ENCODE measurements at places on chromosomes 4 and X.

GRCh38 chr4:31737419-31737818 is 1017.2 kb downstream of the PCDH7 start:
- DNase-seq, result no peak

- no peak for DNase-seq
These were observed 16.8 kb downstream of the CCDC149 start for GRCh38 chr4:24896056-24896455.

- no peak for DNase-seq
These were observed 17.2 kb downstream of the GLUD2 start for GRCh38 chrX:121064579-121064978.

GRCh38 chr4:5340991-5341451 is 289.7 kb downstream of the STK32B start:
- DNase-seq, result no peak

DNA sequence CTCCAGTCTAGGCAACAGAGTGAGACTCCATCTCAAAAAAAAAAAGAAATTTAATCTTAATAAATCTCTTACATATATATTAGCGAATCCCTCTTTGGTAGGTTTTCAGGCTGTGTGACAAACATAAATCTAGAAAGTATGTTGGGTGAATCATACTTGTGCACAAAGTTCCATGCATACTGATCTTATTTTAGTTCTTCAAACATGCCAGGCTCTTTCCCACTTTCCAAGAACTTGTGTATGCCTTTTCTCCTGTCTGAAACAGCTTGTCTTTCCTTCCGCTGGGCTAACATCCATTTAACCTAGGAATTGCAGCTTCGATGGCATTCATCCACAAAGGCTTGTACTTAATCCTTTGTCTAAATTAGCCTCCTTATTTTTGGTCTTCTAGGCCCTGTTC is 156.6 kb upstream of the CASK start:
- DNase-seq, result no peak

GRCh38 chr4:54400802-54401201 is 171.7 kb downstream of the PDGFRA start:
- DNase-seq, result no peak

GRCh38 chr4:79964400-79965211 is 108.4 kb downstream of the ANTXR2 start:
- peak; percentile 74 for DNase-seq

DNA sequence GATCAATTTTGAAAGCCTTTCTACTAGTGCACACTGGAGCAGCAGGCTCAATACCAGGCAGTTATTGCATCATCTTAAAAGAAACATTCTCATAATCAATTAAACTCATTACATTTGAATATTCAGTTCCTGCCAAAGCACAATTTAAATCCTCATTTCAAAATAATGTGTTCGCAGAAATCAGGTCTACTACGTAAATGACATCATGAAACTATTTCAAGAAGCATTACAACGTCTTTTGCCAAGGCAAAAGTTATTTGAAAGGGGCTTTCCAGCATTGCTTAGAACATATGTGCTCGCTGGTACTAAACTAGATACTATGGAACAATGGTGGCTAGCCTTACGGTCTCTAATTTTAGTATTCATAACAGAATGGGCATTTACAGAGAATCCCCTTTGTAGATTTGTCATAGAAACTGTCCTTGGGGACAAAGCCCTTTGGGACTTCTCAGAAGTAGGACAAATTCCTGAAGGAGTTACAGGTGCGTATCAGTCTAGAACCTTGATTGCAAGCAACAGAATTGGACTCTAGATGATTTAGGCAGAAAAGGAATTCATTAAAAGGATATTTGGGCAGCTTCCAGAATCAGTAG is 27.6 kb upstream of the HUWE1 start:
- no peak for DNase-seq

DNA sequence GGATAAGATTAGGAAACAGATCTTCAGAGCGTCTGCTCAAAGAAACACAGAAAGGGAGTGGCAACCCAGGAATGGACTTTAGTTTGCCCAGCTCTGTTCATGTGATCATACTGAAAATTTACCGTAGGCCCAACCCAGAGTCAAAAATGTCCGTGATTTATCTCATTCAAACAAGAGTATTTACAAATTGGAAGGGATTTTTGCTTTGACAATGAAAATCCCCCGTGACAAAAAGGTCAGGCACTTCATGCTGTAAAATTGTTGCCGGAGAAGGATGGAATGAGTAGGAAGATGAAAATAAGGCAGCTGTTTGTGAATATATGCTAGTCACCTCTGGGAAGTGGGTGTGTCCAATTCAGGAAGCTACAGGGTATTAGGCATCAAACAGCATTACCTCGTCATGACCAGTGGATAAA is 1.2 kb downstream of the SULT1B1 start:
- no peak for DNase-seq

DNA sequence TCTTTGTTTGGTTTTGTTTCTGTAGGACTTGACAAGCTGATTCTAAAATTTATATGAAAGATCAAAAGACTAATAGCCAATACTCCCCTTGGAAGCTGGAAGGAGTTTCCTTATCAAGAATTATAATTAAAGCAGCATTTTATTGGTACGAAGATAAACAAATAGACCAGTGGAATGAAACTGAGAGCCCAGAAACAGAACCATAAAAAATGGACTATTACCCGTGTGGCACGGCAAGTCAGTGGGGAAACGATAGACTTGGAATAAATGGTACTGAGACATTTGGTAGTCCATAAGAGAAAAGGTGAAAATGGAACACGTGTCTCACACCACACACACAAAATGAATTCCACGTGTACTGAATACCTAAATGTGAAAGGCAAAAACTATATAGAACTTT is 42.4 kb upstream of the CEP135 start:
- no peak for DNase-seq

DNA sequence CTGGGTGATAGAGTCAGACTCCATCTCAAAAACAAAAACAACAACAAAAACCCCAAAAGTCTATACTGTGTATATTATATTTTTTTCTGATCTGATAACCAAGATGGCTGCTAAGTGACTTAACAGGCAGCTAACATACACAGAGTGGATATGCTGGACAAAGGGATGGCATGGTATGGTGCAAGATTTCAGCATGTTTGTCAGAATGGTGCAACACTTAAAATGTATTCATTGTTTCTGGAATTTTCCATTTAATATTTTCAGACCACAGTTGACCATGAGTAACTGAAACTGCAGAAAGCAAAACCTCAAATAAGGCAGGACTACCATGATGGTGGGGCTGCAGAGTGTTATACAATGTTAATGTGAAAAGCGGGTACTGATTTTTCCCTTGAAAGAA is 6.1 kb upstream of the BOD1L1 start:
- no peak for DNase-seq

DNA sequence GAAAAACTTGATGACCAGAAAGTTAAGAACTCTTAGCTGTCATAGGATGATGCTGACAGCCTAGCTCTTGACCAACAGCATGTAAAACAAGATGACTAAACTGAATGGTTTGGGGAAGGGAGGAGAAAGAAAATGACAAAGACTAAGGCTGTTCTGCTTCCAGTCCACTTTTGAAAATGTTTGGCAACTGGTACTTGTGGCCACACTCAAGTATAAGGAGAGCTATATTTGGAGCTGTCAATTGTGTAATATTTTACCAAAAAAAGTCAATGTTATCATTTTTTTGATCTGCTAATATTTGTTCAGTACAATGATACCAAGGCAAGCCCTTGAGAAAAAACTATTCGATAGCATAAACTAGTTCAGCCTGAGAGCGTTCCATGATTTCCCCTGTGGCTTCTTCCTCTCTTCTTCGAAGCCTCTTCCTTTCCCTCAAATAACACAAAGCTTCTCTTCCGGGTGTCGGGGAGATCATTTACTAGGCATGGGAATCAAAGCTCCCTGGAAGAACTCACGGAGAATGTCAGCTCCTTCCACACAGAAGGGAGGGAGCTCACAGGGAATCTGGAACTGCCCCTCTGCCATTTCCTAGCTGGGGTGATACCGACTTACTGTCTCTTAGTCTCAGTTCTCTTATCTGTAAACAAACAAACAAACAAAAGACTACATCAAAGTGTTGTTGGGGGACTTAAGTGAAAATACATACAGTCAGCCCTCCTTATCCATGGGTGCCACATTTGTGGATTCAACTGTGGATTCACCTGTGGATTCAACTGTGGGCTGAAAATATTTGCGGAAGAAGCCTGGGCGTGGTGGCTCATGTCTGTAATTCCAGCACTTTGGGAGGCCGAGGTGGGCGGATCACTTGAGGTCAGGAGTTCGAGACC is 82.6 kb downstream of the SCD5 start:
- no peak for DNase-seq

- no peak for DNase-seq
These were observed 184.2 kb downstream of the GASK1B start for GRCh38 chr4:157988641-157989040.

DNA sequence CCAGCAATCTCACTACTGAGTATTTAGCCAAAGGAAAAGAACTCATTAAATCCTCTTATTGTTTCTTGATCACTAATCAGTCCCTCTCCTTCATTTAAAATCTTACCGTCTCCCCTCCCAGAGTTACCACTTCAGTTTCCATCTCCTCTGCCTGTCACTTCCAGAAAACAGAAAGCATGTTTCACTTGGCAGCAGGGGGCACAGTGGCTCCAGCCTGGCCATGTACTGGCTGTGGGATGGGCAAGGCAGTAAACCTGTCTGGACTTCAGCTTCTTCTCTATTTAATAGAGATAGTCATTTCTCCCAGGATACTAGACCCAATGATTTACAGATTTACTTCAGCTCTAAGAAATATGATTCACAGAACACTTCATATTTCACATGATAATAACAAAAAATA is 63.2 kb downstream of the CD40LG start:
- DNase-seq, result no peak

Measured in NCI-H524 treated with DMSO at 0.1 percent for 48 hours (cell line).